NCI-H2171 (cell line): ENCODE measurements at places on chromosomes 3 and 15.

- no peak for DNase-seq
These were observed 12.4 kb upstream of the CCDC80 start for GRCh38 chr3:112653209-112653871.

GRCh38 chr15:25670621-25671020 is 192.5 kb downstream of the ATP10A start:
- DNase-seq = no peak

GRCh38 chr3:16456784-16457415 is 56.6 kb downstream of the RFTN1 start:
- no peak for DNase-seq

DNA sequence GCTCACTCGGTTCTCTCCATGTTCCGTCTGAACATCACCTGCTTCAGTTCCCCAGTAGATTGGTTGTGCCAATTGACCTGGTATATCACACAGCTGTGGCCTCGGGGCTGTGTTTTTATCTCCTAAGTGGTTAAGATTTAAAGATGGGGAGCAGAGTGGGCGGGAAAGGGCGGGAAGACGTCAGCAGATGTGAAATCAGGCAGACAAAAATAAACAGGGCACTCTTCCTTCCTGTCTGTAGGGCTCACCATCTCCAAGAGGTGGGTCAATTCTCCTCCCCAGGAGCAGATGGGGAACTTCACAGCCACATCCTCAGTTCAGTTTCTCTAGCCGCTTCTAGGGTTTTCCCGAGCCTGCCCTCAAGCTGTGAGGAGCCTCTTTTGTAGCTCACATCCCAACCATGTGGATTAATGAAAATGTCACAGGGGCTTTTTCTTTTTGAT is 26.8 kb upstream of the LIMD1 start:
- DNase-seq = no peak

DNA sequence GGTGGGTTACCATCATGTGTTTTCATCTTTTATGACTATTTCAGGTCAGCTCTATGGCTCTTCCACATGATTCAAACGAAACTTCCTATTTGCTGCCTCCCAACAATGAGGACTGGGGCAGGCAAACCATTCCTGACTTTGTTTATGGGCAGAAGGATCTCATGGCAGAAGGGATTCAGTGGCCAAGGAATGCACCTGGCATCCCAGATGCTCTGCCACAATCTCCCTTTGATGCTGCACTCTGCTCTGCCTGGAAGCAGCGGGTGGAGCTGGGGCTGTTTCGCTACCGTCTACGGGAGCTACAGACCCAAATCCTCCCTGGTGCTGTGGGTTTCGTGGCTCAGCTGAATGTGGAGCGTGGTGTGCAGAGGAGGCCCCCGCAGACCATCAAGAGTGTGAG is 6.8 kb downstream of the GDPGP1 start:
- DNase-seq = peak; percentile 31
